ENCODE measurements at places on chromosomes 6 and 20.

DNA sequence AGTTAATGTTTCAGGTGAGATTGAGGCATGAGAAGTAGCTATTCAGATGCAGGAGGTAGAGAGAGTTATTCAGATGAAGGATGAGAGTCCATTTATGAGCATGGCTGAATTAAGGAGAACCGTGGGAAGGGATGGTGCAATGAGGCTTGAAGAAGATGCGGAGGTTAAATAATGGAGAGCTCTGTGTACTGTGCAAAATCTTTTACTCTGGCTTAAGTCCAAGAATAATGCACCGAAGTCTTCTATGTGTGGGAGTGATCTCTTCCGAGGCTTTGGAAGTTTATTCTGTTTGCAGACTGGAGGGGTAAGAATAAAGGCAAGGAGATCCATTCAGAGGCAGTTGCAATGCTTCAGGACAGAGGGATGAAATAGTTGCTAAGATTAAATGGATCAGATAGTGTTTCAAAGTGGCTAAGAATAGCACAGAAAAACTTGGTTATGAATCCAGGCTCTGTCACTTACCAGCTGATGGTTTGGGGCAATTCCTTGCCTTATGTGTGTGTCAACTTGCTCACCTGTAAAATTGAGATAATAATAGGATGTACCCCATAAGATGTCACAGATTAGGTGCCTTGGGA, 467.1 kb downstream of the HDGFL1 start:
- DNase-seq = no peak

- no peak for DNase-seq
Measured at GRCh38 chr6:17278289-17279063, 2.7 kb upstream of the RBM24 start.

DNA sequence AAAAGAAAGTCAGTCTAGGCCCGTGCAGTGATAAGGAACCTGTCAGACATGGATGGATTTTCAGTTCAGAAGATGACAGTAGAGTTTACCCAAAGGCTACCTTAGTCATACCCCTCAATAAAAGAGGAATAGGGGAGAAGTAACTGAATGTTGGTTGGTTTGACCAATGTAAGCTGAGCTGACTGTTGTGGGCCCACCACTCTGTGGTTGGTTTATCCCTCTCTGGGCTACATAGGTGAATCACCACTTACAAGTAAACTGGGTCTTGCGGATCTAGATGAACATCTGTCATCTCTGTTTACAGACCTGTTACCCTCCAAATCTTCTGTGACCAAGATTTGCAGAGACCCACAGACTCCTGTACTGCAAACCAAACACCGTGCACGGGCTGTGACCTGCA, 37.2 kb upstream of the MYLK2 start:
- no peak for DNase-seq

- no peak for DNase-seq
Measured at GRCh38 chr6:5278047-5278446, 16.7 kb downstream of the FARS2 start.

- DNase-seq = no peak
Measured at GRCh38 chr6:21592953-21593352, 598 bp upstream of the SOX4 start.

GRCh38 chr6:11094411-11094851, 797 bp downstream of the SMIM13 start:
- DNase-seq = peak; percentile 24

- no peak for DNase-seq
Measured at GRCh38 chr6:53647462-53648094, 18.0 kb downstream of the KLHL31 start.

- no peak for DNase-seq
Measured at GRCh38 chr20:51886341-51886740, 84.0 kb upstream of the SALL4 start.

GRCh38 chr6:149129371-149130077, 188.0 kb upstream of the TAB2 start:
- DNase-seq = no peak

DNA sequence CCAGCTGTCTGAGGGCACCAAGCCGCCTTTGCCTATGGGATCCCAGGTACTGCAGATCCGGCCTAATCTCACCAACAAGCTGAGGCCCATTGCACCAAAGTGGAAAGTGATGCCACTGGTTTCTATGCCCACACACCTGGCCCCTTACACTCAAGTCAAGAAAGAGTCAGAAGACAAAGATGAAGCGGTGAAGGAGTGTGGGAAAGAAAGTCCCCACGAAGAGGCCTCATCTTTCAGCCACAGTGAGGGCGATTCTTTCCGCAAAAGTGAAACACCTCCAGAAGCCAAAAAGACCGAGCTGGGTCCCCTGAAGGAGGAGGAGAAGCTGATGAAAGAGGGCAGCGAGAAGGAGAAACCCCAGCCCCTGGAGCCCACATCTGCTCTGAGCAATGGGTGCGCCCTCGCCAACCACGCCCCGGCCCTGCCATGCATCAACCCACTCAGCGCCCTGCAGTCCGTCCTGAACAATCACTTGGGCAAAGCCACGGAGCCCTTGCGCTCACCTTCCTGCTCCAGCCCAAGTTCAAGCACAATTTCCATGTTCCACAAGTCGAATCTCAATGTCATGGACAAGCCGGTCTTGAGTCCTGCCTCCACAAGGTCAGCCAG, 283.0 kb downstream of the TSHZ2 start:
- DNase-seq = no peak

DNA sequence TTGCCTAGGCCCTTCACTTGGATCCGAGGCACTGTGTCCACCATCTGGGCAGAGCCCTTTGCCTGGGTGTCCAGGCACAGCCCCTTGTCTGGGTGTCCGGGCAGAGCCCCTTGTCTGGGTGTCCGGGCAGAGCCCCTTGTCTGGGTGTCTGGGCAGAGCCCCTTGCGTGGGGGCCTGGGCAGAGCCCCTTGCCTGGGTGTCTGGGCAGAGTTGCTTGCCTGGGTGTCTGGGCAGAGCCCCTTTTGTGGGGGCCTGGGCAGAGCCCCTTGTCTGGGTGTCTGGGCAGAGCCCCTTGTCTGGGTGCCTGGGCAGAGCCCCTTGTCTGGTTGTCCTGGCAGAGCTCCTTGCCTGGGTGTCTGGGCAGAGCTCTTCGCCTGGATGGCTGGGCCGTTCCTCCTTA, 443.4 kb upstream of the CDH4 start:
- DNase-seq = no peak

- no peak for DNase-seq
Measured at GRCh38 chr6:27889628-27890444, 22.4 kb downstream of the OR2B2 start.

DNA sequence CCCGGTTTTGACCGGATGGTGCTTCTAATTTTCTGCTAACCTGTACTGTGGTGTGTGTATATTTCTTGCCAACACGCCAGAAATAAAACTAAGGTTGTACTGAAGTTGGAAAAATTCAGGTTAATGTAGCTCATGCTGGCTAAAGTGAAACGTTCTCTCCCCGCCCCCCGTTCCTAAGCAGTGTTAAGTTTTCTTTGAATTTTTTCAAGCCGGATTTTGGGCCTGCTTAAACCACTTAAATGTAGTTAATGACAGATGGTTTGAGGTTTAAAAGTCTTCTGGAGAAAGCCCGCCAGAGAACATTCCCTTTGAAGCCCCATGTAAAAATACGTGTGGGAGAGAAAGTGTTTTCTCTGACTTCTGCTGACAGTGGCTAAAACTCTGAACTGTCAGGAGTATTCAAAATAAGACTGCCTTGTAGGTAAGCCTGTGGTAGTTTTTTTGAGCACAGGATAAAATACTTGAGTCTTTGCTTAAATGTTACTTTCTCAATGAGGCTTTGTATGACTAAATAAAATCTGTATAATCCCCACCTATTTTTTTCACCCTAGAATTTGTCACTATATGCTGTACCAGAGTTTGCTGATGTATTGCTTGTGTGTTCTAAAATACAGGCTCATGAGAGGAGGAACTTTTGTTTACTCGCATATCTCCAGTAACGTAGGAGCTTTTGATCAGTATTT, 101.3 kb downstream of the OR2B2 start:
- no peak for DNase-seq

DNA sequence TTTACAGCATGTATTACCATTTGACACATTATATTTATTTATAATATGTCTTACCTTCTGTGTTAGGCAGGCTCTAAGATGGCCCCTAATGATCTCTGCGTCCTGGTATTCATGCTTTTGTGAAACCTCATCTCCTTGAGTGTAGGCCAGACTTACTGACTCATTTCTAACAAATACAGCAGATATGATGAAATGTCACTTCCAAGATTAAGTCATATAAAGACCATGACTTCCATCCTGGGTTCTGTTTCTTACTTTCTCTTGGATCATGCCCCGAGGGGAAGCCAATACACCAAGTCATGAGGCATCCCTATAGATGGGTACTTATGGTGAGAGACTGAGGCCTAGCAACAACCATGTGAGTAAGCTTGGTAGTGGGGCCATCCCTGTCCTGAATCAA, 30.2 kb downstream of the ZHX3 start:
- DNase-seq = no peak

GRCh38 chr20:22382742-22383141, 201.6 kb downstream of the FOXA2 start:
- no peak for DNase-seq

DNA sequence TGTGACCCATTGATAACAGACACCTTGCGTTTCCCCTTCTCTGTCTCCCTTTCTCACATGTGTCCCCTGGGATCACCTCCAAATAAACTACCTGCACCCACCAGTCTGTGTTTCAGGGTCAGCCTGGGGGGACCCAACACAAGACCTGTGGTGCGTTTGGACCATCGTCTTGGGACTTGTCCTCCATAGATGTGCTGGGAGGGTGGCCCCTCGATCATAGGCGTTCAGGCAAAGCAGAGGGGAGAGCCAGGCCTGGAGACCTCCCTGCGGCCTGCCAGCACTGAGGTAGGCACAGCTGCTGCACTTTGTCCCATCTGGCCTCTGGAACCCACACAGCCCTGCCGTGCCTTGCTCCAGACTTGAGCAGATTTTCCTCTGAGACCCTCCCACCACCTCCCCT, 18.1 kb downstream of the CST9 start:
- no peak for DNase-seq

- no peak for DNase-seq
Measured at GRCh38 chr6:164243012-164243610, 828.6 kb downstream of the QKI start.

All from activated naive CD4-positive, alpha-beta T cell (primary cell).